ENCODE measurements at places on chromosomes 16 and 17. TPM values are rescaled to one million over a fixed set of nuclear protein-coding genes. Genes with fewer than 3 reads are reported as not detected.
A peak's percentile ranks its signal among the peaks of the same experiment; 100 is the strongest.

TVP23A gene
- not detected for total RNA-seq

CES5A gene
- total RNA-seq = not detected

TBC1D3I gene
- not detected for total RNA-seq

NRN1L gene
- total RNA-seq = not detected

BIRC5 gene
- 10.5 TPM for total RNA-seq

KCNJ2 gene
- total RNA-seq = 6.4 TPM

AANAT gene
- total RNA-seq = not detected

GRCh38 chr17:61856035-61856434 is 7.3 kb downstream of the BRIP1 start:
- DNase-seq = no peak

GRCh38 chr17:64008830-64009229 is 10.7 kb downstream of the PRR29 start:
- no peak for DNase-seq

GRCh38 chr16:72371307-72372086 is 199.5 kb upstream of the PMFBP1 start:
- DNase-seq = peak; percentile 45

DNA sequence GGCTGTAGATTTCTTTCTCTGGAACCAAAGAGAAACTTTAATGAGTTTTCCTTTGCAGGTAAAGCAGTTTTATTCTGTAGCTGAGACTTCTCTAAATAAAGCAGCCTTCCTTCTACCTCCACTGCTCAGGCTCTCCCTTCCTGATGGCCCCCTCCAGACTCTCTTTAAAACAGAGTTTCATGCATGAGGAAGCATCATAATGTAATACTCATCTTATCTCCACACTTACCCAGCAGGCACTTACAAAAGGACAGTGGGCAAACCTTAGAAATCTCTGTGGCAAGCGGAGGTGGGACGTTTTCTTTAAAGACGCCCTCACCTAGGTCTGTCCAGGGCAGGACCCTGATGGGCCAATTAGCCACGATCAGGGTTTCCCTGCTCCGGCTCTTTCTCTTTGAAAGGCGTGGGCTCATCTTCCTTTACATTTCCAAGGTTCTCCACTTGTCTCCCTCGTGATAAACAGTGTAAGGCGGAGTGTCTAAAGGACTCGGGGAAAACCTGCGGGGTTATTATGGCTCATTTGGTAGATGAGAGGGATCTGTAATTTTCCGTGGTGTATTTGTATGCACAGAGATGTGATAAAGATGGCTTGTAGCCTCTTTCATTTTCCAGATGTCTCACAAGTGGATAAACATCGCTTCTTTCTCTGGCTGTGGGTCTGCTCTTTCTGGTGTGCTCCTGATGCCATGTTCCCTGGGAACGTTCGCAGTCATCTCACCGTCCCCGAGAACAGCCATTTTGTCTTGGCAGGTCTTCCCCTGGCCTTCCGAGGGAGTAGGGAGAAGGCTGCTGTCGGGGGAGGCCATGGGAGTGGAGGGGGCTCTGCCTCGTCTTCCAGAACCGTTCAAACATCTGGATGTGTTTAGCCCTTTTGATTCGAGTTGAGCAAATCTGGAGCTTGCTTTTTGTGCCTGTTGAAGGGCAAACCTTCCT is 239.0 kb downstream of the CCDC182 start:
- DNase-seq = no peak

DNA sequence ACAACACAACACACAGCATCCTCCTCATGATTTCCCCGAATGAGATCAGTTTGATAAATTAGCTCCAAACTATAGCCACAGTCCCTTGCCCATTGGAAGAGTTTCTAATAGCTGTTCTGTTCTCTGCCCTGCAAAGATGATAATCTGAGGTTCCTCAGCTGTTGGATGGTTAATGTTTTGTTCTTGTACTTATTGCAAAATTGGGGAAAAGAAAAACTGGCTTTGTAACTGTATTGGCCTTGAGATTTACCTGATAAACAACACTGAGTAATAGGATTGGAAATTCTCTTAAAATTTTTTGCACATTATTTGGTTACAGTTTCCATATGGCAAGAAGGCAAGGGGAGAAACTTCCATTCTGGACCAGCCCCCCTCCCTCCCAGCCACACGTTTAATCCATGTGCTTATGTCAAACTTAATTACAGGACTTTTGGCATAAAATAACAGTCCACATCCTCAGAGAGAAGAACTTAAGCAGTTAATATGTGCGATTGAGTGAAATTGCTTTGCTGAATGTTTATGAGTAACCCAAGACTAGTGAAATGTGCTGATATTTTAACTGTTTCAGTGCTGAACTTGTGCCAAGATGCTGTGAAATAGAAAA is 119.1 kb upstream of the ZFHX3 start:
- no peak for DNase-seq

DNA sequence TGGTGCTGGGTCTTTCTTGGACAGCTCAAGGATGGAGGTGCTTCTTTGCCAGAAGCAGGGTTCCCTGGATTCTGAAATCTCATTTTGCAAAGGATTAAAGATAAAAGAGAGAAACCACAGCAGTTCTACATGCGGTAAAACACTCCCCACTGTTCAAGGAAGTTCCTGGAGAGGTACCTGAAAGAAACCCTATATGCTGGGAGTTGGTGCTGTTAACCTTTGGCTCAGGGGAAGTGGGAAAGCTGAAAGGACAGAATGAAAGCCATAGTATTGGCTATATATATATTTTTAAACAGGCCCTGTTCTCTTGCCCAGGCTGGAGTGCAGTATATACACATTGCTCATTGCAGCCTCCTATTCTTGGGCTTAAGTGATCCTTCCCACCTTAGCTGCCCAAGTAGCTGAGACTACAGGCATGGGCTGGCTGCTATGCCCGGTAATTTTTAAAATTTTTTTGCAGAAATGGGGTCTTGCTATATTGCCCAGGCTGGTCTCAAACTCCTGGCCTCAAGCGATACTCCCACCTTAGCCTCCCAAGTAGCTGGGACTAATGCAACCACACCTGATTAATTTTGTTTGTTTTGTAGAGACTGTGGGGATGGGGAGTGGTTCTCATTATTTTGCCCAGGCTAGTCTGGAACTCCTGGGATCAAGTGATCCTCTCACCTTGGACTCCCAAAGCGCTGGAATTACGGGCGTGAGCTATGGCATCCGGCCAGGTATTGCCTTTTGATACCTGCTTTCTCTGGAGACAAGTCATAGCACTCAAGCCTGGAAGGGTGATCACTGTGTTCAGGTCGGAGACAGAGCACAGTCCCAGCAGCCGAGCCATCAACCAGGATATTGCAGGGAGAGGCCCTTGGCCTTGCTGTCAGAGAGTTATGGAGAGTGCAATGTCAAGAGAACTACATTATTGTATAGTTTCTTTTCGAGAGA is 55.2 kb downstream of the MSI2 start:
- DNase-seq = peak; percentile 30

GRCh38 chr16:73420676-73421075 is 372.7 kb upstream of the ZFHX3 start:
- DNase-seq = no peak

- peak; percentile 97 for DNase-seq
Observed at GRCh38 chr17:17710728-17711541, 29.7 kb downstream of the RAI1 start.

GRCh38 chr16:29825145-29826044 is 5.1 kb downstream of the MVP start:
- DNase-seq = peak; percentile 71

DNA sequence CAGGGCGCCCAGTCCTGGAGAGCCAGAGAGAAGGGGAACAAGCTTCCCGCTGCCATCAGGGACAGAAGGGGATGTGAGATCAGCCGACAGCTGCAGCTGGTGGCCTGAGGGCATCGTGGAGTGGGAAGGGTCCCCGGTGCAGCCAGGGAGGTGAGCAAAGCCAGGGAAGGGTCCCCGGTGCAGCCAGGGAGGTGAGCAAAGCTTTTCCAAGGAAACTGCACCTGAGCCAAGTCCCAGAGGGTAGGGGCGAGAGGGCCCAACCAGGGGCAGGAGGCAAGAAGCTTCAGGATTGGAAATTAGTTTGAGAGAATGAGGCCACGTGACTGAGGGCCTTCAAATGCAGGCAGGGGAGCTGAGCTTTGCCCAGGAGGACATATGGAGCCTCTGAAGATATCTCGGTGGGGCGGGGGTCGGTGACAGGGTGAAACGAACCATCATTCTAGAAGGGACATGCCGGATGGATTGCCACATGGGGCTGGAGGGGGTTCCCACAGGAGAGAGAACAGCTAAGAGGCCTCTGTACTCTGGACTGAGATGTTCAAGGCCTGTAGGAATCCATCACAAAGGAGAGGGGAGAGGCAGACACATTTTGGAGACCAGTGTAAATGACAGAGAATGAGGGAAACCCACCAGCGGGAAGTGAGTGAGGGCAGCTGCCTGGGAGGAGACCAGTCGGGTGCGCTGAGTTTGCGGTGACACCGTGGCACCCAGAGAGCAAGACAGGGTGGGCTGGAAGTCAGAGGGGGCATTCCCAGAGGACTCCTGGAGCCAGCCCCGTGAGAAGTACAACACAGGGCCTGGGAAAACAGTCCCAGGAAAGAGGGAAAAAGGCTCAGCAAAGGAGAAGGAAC is 31.4 kb upstream of the RPH3AL start:
- DNase-seq = no peak

DNA sequence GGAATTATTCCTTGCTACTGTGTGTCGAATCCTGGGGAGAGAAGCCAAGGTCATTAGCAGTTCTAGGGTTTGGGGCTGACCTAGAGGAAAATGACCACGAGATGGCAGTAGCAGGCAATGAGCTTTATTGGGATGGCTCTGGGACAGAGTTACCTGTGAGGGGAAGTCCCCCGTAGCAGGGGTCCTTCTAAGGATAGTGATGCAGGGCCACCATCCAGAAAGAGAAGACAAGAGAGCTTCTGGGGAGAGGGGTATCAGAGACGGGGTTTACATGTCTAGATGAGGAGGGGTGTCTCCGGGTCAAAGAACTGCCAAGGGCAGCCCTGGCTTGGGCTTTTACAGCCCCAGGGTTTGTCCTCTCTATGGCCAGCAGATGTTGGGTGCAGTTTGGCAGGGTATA is 6.4 kb upstream of the GGT6 start:
- DNase-seq = peak; percentile 88

GRCh38 chr16:46927273-46927672 is 43.1 kb downstream of the GPT2 start:
- no peak for DNase-seq
